A549 treated with CORT108297 at 1 μM for 4 hours (cell line): ENCODE measurements at places on chromosomes 2 and 18. TPM values are rescaled to one million over a fixed set of nuclear protein-coding genes. Genes with fewer than 3 reads are reported as not detected.

LYPD1 gene
- total RNA-seq = 14.0 to 21.5 TPM (median 15.8 TPM) in 5 replicates

MC5R gene
- 0.06 TPM in 1 of 5 replicates, not detected in the others for total RNA-seq

CTLA4 gene
- not detected in 5 replicates for total RNA-seq

OLA1 gene
- total RNA-seq = 119 to 130 TPM (median 124 TPM) in 5 replicates

NAT8 gene
- total RNA-seq = not detected in 5 replicates

ANO7 gene
- total RNA-seq = 1.5 to 2.6 TPM (median 2.5 TPM) in 5 replicates
